Left ventricle myocardium superior (tissue), 1 donor: ENCODE measurements at places on chromosomes 16 and 17.

DNA sequence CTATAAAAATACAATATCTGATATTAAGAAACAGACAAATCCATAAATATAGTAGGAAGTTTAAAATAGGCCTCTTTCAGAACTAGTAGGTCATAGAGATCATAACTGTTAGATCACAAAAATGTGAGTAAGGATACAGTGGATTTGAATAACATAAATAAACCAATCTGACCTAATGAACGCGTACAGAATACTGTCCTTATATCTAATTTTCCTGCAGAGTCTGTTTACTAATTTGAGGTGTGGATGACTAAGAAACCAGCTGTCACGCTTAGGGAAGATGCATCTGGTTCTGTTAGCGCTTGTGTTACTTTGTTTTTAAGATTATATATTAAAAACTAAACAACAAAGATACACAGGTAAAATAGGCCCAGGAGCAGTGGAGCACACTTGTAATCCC lies 14.8 kb downstream of the CPD start:
- no peak for DNase-seq

GRCh38 chr17:79942591-79943346 lies 92.9 kb downstream of the TBC1D16 start:
- peak; percentile 36 for DNase-seq

DNA sequence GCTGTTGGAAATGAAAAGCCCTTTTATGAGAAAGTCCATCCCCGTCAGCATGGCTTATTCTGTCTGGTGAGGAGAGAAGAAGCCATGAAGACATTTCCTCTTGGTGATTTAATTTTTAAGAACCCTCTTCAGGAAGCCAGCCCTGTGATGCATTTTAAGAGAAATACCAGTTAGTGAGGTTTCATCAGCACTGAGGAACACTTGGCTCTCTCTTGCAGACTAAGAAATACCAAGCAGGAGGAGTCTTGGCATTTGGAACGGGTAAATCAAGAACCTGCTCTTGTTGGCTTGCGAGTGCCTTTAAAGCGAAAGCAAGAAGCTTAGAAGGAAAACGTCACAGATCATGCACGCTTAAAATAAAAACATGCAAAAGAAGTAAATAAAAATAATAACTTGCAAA lies 17.5 kb downstream of the RAB11FIP3 start:
- no peak for DNase-seq

DNA sequence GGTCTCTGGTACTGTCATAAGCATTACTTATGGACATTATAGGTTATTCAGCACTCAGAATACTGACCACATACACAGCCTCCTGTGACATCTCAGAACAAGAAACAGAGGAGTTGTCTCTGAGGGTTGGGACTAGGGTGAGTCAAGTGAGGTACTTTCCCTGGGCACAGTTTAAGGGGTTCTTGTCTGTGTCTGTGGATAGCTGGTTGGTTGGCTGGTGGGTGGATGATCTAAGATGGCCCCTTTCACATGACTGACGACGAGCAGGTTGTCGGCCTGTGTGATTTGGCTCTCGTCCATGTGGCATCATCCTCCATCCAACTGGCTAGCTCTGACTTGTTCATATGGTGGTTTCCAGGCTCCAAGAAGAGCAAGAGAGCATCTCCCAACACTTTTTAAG lies 163.9 kb downstream of the PRKCB start:
- no peak for DNase-seq

GRCh38 chr17:81572563-81573168 lies 20.5 kb upstream of the FAAP100 start:
- DNase-seq = no peak

DNA sequence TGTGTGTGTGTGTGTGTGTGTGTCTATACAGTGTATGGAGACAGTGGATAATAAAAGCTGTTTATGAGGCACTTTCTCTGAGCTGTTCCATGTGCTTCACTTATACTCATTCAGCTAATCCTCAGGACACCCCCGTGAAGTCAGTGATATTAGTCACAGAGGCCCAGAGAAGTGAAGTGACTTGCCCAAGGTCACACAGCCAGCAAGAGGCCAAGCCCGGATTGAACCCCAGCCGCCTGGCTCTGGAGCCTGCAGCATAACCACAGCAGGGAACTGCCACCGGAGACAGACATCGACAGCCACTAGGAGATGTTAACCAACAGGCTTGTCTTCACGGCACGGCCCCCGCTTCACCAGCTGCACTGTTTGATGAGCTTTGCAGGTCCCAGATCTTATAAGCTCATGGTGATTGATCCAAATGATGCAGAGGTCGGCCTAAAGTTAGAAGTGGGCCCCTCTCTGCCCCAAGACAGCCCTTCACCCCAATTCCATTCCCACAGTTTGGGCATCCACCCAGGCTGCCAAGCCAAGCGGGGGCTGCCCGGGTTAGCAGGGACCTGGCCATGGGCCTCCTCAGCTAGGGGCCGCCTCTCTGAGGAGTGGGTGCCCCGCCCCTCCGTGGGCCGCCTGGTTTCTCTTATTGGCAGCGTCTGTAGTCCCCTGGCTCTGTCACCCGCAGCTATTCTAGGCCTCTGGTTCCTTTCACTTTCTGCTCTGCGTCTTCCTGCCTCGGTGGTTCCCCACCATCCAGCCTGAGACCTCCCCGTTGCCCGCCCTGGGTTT lies 30.9 kb downstream of the SOCS1 start:
- DNase-seq = peak; percentile 58

DNA sequence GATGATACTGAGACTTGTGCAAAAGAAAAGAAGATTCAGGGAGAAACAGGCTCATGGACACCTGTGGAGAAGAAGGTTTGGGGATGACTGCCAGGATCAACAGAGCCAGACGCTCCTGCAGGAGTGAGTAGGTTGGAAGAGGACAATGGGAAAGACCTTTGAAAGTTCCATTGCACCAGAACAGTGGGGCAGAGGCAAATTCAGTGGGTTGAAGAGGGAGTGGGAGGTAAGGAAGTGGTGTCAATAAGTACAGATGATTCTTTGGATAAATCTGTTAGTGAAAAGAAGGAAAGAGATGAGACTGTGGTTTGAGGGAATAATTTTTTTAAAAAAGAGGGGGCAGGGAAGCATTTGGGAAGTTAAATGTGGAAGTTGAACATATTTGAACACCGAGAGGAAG lies 212.8 kb downstream of the SOX9 start:
- DNase-seq = no peak

DNA sequence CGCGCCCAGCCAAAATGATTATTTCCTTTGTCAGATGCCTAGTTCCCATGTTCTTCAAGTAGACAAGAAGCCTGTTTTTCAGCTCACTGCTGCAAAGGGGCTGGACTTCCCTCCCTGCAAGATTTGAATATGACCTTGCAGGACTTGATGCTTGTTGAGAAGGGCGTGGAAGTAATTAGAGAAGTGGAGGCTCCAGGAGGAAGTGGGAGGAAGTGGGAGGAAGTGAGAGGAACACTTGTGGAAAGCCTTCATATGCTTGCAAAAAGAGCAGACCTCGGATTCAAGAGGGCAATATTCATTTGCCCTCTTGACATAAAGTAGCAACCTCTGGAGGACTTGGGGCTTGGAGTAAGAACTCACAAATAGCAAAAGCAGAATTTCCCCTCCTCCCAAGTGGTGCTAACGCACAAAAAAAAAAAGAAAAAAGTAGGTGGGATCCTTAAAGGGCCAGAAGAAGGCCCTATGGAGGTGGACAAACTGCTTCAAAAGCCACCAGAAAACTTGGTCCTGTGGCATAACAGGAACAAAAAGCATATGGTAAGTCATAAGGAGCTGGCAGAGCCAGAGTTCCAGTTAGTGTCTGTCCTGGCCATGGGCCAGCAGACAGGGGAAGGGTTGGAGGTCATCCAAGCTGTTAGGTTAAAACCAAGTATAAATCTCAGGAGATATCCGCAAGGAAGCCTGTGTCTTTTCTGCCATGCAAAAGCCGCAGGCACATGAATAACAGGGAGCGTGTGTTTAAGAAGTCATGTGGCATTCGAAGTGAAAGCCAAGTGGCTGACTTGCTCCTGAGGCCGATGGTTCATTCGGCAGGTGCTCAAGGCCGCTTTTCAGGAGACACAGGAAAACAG lies 20.6 kb upstream of the PRKAR1A start:
- DNase-seq = peak; percentile 57

GRCh38 chr16:72246423-72246822 lies 74.5 kb upstream of the PMFBP1 start:
- DNase-seq = no peak

DNA sequence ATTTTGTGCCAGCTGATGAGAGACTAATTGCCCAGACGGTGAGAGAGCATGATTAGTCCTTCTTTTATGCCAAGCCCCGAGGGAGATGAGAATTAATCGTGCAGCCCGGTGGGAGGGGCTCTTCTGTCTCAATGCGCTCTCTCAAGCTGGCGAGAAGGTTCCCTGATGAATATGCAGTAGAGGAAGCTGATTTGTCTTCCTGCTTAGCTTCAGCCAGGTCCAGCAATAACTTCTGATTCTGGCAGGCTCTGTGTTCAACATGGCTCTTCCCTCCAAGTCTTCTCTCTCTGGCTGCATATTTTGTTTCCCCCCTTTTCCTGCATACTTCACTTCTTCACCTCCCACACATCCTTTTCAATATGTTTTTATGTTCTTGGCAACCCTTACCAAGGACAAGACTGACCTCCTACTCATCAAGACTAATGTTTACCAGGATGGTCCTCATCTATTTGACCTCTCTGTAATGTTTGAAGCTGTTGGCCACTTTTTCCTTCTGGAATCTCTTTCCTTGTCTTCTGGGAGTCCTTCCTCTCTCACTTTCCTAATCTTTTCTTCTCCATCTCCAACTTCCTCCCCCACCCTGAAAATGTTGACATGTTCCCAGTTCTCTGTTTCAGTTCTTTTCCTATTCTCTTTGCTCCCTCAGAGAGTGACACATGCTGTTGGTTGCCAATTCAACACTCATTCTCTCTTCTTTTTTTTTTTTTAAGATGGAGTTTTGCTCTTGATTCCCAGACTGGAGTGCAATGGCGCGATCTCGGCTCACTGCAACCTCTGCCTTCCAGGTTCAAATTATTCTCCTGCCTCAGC lies 33.1 kb downstream of the ARL4D start:
- no peak for DNase-seq

GRCh38 chr16:88498576-88499208 lies 45.6 kb downstream of the ZFPM1 start:
- no peak for DNase-seq
